ENCODE measurements at places on chromosomes 2 and 18.
A peak's percentile ranks its signal among the peaks of the same experiment; 100 is the strongest.

- DNase-seq: no peak
Measured at GRCh38 chr2:3453190-3453999, 65.9 kb downstream of the ADI1 start.

DNA sequence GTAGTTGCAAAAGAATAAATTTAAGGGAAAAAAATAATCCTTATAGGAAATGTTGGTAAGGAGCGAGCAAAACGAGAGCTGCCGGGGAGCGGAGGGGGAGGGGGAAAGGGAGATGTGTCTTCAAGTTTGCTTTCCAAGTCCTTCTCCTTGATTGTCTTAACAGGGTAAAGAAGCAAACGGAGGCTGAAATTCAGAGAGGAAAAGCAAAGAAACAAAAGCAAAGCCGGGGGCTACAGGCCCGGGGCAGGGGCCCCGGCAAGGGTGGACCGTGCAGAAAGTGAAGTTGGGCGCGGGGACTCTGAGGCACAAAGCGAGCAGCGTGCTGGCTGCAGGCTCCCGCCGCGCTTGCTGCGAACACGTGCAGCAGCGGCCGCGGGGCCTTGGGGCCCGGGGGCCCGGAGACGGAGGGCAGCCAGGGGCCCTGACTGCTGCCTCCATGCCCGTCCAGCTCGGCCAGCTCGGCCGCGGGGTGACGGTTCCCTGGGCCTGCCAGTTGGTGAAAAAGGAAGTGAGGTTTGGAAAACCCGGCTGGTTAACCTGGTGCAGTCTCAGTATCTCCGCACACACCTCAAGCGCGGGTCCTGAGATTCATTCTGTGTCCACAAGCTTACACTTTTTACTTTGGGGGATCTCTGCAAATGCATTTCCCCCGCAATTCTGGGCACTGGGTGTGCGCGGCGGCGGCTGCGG is 4.1 kb downstream of the BCL11A start:
- no peak for DNase-seq

DNA sequence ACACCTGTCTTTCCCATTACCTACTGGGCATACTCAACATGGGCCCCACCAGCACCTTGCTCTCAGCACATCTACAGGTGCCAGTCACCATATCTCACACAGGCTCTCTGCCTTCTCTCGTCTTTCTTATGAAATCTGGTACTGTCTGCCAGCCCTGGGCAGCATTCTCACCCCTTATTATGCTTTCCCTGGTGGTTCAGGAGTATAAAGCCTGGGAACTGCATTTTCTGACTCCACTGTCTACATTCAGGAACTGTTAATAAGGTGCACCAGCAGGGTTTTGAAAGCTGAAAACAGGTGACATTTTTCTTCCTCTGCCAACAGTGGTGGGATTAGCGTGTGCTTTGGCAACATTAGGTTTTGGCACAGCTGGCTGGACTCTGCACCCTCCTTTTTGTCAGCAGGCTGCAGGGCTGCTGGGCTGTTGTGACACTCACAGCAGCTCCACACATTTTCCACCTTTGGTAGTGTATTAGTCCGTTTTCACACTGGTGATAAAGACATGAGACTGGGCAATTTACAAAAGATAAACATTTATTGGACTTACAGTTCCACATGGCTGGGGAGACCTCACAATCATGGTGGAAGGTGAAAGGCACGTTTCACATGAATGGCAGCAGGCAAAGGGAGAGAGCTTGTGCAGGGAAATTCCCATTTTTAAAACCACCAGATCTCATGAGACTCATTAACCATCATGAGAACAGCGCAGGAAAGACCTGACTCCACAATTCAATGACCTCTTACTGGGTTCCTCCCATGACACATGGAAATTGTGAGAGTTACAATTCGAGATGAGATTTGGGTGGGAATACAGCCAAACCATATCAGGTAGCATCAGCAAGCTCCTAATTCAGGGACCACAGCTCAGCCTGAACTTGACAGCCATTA is 343.1 kb upstream of the LYPD1 start:
- no peak for DNase-seq

DNA sequence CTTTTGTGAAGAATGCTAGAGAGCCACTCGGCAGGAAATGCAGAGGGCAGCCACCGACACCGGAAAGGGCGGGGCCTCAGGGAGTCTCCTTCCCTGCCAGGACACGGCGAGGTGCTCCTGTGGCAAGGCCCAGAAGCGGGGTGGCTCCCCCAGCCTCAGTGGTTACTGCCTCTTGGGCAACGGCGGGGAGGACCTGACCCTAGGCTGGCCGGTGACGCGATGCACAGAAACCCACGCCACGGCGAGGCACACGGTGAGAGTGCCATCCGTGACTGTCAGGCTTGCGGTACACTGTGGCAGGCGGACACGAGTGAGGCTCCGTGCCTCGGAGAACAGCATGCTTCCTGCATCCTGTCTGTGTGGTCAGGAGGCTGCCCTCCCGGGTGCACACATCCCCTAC is 47.8 kb downstream of the ZAP70 start:
- peak; percentile 34 for DNase-seq

GRCh38 chr2:2910259-2910658 is 467.4 kb downstream of the EIPR1 start:
- no peak for DNase-seq

DNA sequence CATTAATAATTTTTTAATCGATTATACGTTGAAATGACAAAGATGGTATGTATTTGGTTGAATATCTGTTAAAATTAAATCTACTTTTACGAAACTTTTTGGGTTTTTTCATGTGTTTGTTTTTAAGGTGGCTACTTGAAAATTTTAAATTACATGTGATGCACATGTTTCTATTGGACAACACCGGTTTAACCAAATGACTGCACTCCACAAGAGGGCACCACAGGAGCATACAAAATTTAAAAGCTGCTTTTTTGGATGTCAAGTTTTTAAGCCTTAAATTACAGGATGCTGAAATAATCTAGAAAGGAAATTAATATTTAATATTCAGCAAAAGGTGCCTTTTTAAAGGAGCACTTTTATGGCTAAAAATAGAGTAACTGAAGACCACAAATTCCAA is 98.7 kb downstream of the ACVR1 start:
- DNase-seq: no peak

GRCh38 chr2:88955607-88956006 is 264.1 kb downstream of the RPIA start:
- no peak for DNase-seq

DNA sequence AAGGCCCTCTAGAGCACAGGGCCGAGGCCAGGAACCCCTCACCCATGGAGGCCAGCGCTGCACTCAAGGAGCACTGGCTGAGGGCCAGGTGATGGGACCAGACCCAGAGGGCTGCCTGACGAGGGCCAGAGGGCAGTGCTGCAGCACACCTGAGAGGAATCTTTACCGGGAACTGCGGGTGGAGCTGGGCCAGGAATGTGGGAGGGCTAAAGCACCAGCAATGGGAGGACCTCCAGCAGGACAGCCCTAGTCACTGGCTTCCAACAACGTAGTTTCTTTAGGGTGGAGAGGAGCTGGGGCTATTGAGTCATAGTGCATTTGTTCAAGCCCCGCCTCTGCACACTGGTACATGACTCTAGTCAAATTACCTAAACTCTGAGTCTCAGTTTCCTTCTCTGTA is 143.4 kb downstream of the TMEM17 start:
- no peak for DNase-seq

GRCh38 chr2:143182649-143183048 is 53.4 kb downstream of the ARHGAP15 start:
- DNase-seq: no peak

DNA sequence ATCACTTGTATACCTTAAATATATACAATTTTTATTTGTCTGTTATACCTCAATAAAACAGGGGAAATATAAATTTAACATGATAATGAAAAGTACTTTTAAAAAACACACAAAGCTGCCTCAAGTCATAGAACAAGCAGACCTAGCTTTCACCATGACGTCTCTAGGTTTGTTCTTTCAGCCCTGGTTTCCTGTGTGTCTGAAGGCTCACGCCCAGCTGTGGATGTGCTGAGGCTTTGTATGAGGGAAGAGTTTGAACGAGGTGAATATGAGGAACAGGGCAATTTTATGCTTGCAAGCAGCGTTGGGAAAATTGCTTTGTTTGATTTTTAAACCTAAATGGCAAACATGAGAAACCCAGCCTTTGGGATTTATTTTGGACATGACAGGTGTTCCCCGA is 15.3 kb downstream of the SH3RF3 start:
- no peak for DNase-seq

DNA sequence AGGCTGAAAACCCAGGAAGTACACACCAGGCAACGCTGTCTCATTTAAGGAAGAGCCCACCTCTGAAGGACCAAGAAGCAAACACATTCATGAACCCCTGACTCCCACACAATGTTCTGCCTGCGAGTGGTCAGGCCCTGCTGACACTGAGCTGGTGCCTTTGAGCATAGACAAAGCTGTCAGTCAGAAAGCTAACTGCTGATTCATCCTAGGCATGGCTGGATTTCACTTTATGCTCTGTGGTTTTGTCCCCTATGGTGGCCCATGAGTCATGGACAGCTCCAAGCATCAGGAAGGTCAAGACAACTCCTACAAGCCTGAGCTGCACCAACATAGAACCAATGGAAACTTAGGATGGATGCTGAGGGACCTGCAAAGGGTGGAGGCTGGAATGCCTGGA is 78.9 kb downstream of the UXS1 start:
- DNase-seq: no peak

- DNase-seq: no peak
Measured at GRCh38 chr2:153986488-153987229, 114.9 kb downstream of the GALNT13 start.

GRCh38 chr2:12719400-12720277 is 2.9 kb downstream of the TRIB2 start:
- no peak for DNase-seq

GRCh38 chr18:79395761-79396404 is at the start of gene NFATC1:
NFATC1 (plus strand) TSS chr18:79395930; CDS start chr18:79396225, 295 bp downstream.
- peak; percentile 73 for DNase-seq

DNA sequence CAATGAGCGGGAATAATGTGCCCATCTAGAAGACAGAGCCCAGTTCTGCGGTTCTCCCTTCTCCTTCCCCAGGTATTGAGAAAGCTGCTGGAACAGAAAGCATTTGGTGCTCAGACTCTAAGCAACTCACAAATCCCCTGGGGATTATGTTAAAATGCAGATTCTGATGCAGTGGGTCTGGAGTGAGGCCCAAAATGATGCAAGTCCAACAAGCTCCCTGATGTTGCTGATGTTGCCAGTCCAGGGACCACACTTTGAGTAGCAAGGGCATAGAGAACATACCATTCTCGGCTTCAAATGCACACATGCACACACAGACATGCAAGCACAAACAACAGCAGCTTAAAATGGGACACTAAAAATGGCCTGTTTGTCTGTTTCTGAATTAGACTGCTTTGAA is 274.8 kb upstream of the NCKAP5 start:
- no peak for DNase-seq

GRCh38 chr2:3301001-3301400 is 76.6 kb downstream of the EIPR1 start:
- no peak for DNase-seq

All from effector memory CD4-positive, alpha-beta T cell (primary cell).